Stimulated activated naive CD4-positive, alpha-beta T cell (primary cell): ENCODE measurements at places on chromosomes 6 and 20.

DNA sequence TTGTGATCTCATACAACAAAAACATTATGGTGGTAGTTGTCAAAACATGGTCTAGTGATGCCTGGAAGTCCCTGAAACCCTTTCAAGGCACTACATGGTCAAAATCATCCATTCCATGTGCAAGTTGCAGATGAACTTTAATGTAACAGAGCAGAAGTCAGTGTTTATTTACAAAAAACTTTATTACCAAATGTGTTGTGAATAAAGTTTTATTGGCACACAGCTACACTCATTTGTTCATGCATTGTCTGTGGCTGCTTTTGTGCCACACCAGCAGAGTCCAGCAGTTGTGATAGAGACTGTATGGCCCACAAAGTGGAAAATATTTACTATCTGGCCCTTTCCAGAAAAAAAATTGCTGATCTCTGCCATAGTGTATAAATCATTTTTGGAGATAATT is 26.8 kb downstream of the TUBB2B start:
- DNase-seq, result no peak

- DNase-seq, result no peak
Observed at GRCh38 chr6:117494694-117495318, 12.3 kb downstream of the DCBLD1 start.

DNA sequence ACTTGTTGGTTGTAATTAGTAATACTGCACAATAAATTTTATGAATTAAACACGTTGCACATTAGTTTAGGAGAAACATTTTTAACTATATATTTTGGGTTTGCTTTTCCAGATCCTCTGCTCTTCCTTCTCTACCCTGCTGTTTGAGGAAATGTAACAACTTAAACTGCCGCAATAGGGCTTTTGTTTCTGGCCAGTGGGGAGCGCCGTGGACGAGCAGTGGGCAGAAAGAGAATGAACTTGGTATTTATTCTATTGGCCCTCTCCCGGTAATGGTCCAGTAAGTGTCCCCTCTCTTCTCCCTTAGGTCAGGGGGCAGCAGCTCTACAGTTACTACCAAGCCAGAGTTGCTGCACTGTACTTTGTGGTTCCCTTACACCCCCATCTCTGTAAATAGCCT is 35.2 kb upstream of the EPHA7 start:
- no peak for DNase-seq

DNA sequence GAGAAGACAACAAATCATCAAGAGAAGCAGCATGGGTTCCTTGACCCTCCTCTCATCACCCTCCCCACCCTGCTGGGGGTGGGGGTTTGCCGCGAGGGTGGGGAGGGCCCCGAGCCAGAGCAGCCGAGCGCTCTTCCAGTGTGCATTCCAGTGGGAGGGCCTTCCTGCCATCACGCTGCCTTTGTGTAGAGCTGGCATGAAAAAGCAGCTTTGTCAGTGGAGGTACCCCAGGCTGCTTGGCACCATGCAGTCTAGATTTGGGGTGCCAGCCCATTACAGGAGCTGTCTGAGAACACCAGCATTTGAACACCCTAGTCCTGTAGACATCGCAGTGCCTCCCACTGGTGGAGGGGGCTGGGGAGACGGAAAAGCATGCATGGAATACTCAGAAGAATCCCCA is 12.2 kb downstream of the BAK1 start:
- DNase-seq, result no peak

GRCh38 chr20:57470212-57470522 is 54.8 kb downstream of the CTCFL start:
- DNase-seq, result no peak

GRCh38 chr20:29744071-29744470 is 1513.4 kb upstream of the DEFB115 start:
- no peak for DNase-seq

GRCh38 chr6:43263314-43264178 is 20.3 kb downstream of the TTBK1 start:
- DNase-seq, result peak; percentile 61

- DNase-seq, result no peak
Observed at GRCh38 chr6:144834426-144835038, 549.4 kb downstream of the UTRN start.

GRCh38 chr6:84220809-84221409 is 6.5 kb downstream of the CEP162 start:
- no peak for DNase-seq

DNA sequence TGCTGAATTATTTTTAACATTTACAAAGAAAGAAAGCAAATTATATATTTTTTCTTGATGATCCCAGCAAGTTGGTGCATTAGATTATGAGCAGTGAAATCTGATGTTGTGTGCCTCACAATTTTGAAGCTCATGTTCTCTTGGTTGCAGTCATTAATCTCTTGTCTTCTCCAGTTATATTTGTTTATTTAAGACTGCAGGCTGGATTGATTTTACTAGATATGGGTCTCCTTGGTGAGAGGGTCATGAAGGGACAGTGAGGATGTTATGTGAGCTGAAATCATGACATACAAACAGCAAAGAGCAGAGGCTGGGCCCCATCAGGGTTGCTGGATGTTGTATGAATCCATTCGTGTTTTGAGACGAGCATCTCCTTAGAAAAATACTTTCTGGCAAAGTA is 64.2 kb upstream of the AKIRIN2 start:
- DNase-seq, result no peak

GRCh38 chr6:27502508-27503435 is 29.9 kb upstream of the ZNF184 start:
- peak; percentile 47 for DNase-seq

- no peak for DNase-seq
Observed at GRCh38 chr20:23624324-23624691, 13.4 kb downstream of the CST3 start.

DNA sequence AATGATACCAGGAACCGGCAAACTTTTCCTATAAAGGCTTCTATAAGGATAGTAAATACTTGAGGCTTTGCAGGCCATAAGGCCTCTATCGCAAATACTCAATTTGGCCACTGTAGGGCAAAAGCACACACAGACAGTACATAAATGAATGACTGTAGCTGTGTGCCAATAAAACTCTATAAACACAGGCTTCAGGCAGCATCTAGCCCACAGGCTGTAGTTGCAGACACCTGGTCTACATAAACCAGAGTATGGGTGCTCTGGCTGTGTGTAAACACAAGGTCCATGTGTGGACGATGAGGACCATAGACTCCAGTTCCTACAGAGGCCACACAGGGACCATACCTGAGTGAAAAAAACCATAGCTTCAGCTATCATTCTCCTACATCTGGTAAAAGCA is 52.2 kb downstream of the ZMYND8 start:
- DNase-seq, result no peak

GRCh38 chr20:33400812-33401183 is 521 bp downstream of the CDK5RAP1 start:
- no peak for DNase-seq

DNA sequence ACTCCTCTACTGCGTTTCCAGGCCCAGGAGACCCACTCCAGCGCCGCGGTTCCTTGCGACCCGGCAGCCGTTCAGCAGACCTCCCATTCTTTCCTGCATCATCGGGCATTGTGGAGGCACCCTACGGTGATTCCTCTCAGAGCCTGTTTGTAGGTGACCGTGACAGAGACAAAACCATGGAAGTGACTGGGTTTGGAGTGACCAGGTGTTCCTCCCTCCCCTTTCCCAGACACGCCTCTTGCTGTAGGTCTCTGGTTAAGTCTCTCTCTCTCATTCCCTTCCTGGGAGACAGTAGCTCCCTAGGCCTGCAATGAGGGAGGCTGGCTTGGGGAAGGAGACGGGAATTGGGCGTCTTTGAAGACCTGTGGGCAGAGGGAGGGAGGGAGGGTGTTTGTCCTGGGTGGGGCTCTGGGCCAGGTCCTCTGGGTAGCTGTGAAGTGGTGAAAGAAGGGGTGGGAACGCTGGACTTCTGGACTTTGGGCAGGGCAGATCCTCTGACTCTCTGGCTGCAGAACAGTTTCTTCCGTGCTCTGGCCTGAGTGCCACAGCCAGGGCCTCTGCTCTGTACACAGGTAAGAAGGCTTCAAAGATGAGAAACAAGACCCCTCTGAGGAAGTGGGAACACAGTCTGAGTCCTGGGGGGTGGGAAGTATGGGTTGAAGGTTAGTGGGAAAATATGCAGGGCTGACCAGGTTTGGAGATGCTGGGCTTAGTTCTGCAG is 763 bp downstream of the KLC4 start:
- no peak for DNase-seq

DNA sequence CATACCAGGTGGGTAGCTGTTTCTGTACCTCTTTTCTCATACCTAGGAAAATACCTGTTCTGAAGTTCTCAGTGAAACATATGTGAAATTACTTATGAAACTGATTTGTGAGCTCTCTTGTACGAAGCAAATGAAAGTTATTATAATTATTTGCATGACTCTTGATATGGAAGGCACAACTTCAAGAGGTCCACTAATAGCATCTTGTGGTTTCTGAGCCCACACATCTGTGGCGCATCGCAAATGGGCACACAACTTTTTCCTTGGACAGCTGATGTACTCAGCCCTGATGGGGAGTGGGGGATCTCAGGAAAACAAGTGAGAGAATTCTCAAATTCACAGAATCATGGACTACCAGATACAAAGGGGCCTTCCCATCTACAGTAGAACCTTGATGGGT is 432.3 kb downstream of the CD83 start:
- no peak for DNase-seq

GRCh38 chr6:8383584-8383983 is 51.8 kb downstream of the SLC35B3 start:
- DNase-seq, result no peak

- no peak for DNase-seq
Observed at GRCh38 chr6:69487688-69488087, 309.1 kb downstream of the LMBRD1 start.

DNA sequence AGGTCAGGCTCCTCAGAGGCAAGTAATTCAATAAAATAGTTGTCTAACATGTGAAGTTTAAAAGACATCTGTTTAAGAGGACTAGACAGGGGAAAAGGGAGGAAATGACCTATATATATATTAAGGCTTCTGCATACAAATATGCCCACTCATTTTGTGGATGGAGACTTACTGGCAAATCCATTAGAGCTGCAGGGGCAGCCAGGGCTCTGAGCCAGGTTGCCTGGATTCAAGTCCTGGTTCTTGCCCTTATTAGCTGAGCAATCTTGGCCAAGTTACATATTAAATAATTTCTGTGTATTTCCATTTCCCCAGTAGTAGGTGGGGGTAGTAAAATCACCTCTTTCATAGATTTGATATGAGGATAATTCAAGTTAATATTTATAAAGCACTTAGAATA is 287.0 kb upstream of the RIMS1 start:
- DNase-seq, result no peak

- DNase-seq, result no peak
Observed at GRCh38 chr6:38487423-38487822, 152.3 kb downstream of the BTBD9 start.

DNA sequence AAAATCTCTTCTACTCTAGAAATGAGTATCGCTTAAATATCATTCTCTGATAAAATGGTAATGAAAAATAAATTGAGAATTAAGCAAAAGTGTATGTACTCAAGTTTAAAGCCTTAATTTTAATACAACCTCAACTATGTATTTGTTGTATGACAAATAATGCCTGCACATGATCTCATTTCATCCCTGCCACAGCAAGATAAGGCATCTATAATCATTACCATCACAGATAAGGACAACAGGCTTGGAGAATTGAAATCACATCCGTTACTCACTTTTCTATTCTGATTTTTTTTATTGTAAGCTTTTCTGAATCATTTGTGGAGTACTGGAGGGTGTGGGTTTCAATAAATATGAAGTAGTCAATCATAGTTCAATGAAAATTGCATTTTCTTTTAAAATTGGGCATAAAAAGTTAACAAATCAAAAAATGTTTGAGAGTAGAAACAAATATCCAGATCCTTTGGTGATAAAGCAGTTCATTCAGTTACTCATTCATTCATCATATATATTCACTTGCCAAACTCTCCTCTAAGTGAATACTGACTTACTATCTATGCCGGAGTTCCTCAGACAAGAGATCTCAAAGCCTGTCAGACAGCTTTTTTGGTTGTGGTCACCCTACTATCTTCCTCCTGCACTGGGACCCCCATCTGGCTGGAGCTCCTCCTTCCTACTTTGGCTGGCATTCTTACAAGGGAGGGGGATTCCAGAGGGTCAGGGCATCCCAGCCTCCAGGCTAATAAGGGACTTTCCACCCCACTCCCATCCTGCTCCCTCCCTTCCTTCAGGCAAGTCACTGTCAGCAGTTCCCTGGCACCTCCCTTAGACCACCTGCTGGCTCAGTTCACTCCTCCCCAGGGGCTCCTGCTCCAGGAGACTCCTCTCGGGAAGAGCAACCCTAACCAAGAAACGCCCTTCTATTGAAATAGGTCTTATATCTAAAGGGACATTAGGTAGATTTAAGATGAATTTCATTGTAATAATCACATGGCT is 118.6 kb downstream of the OGFRL1 start:
- DNase-seq, result no peak

GRCh38 chr6:36904851-36905393 is 19.2 kb downstream of the C6orf89 start:
- DNase-seq, result no peak

- no peak for DNase-seq
Observed at GRCh38 chr6:818196-818595, 125.3 kb upstream of the EXOC2 start.

- no peak for DNase-seq
Observed at GRCh38 chr6:154848580-154848979, 115.4 kb downstream of the SCAF8 start.

- DNase-seq, result no peak
Observed at GRCh38 chr20:19015351-19016139, 196.9 kb upstream of the SLC24A3 start.

DNA sequence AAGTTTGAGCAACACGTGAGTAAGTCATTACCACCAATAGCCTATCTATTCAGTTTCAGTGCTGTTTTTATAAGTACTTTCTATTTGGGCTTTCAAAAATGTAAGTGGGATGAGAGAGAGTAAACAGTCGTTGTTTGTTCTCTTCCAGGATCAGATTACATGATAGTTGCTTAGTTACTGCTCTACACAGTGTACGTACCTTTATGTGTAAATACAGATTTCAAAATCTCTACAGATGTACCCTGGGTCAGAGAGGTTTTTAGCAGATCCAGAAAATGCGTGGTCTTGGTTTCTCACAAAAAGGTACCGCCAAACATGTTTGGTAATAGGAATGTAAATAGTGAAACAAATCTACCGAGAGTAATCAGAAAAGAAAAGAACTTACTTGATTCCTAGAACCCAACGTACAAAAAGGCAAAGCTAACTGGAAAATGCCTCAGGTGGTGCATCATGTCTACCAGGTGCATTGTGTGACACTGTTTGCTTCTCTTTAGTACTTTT is 421.1 kb downstream of the BCKDHB start:
- no peak for DNase-seq

GRCh38 chr6:138086573-138087196 is 20.5 kb downstream of the PERP start:
- DNase-seq, result no peak

DNA sequence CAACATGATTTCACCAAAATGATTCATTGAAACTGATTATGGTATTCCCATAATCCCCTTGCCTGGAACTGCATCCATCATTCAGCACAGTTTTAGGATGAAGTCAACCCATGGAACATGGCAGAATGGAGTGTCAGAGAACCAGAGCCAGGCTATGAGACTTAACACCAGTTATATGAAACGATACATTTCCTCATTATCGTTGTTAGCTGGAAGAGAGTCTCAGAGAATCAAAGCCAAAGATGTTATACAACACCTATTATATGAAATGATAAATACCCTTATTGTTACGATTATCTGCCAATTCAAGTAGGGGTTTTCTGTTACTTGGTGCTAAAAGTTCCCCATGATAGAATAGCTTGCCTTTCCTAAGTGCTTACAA is 131.2 kb downstream of the BCAS1 start:
- DNase-seq, result no peak

- no peak for DNase-seq
Observed at GRCh38 chr20:17171746-17172280, 55.0 kb upstream of the PCSK2 start.

GRCh38 chr6:163779727-163780284 is 365.3 kb downstream of the QKI start:
- no peak for DNase-seq
